ENCODE measurements at places on chromosomes 11 and 22. TPM values are rescaled to one million over a fixed set of nuclear protein-coding genes. Genes with fewer than 3 reads are reported as not detected.

DNA sequence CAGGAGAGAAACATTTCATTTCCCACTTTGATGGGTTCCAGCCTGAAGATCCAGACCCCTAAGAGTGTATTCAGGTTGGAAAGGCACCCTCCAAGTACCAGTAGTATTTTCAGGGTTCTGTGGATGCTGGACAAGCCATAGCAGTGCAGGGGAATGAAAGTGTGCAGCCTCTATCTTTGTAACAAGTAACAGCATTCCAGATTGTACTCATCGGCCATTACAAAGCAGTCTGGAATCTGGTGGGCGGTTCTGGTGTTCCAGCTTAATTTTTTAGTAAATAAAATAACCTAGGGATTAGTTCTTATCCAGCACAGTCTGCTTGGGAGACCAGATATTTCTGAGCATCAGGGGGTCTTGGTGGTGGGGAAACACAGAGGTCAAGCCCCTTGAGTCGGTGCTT is 22.6 kb downstream of the APLNR start:
- no peak overlapping the region for H3K4me3 ChIP-seq
- no peaks in the 10 kb centered on the region for H3K36me3 ChIP-seq
- no peaks in the 10 kb centered on the region for H3K27me3 ChIP-seq
- H3K4me1 ChIP-seq: no peaks in the 10 kb centered on the region
- no peak for DNase-seq

- no peaks in the 10 kb centered on the region for H3K4me1 ChIP-seq
- H3K27me3 ChIP-seq: peaks cover 29% of the 10 kb centered on the region
- DNase-seq: no peak
- H3K36me3 ChIP-seq: no peaks in the 10 kb centered on the region
- H3K27ac ChIP-seq: no peak overlapping the region
- no peak overlapping the region for H3K4me3 ChIP-seq
These were observed 28.1 kb upstream of the PHF21A start for GRCh38 chr11:46149342-46149741.

DNA sequence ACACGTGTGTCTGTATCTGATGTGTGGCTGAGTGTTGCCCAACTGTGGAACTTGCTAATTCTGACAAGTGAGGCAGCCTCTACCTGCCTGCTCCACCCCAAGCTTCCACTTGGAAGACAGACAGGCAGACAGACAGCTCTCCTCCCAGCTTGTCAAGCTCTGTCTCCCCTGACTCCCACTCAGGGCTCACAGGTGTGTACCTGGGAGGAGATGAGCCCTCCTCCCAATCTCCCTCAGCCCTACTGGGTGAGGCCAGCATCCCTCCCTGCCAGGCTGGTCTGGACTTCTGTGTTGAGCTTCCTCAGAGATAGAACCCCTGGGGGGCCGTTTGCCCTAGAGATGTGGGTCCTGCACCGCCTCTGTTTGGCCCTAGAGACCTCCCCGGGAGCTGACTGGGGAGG is 1.0 kb upstream of the CHRM1 start:
- peaks cover 9% of the 10 kb centered on the region for H3K4me1 ChIP-seq
- DNase-seq: no peak
- no peaks in the 10 kb centered on the region for H3K36me3 ChIP-seq
- H3K4me3 ChIP-seq: no peak overlapping the region
- H3K27ac ChIP-seq: no peak overlapping the region

- no peak overlapping the region for H3K4me3 ChIP-seq
- H3K27me3 ChIP-seq: no peaks in the 10 kb centered on the region
- no peaks in the 10 kb centered on the region for H3K36me3 ChIP-seq
These were observed 815 bp upstream of the MS4A6A start for GRCh38 chr11:60183591-60184205.

DNA sequence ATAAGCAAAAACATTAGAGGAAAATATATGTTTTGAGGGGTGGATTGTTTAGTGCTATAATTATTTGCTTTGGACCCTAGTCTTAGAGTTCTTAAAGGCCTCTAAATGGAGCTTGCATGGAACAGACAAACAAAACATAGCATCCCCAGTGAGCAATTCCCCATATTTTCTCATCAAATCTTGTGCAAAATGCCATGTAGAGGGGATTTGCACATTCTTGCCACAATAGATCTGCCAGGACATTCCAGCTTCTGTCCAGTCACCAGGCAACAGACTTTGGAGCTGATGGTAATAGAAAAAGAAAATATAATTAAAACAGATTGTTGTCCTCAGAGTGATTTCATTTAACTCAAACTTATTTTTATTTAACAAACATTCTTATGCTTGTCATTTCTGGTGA is 360.3 kb upstream of the PDGFD start:
- no peak overlapping the region for H3K27ac ChIP-seq
- H3K4me1 ChIP-seq: no peaks in the 10 kb centered on the region

The ZP1 gene
- total RNA-seq: not detected

The SHANK3 gene
- total RNA-seq: 3.7 TPM

The TBX10 gene
- total RNA-seq: not detected

Measured in esophagus squamous epithelium (tissue), 5 donors.